ENCODE measurements at places on chromosomes 5 and 9.

DNA sequence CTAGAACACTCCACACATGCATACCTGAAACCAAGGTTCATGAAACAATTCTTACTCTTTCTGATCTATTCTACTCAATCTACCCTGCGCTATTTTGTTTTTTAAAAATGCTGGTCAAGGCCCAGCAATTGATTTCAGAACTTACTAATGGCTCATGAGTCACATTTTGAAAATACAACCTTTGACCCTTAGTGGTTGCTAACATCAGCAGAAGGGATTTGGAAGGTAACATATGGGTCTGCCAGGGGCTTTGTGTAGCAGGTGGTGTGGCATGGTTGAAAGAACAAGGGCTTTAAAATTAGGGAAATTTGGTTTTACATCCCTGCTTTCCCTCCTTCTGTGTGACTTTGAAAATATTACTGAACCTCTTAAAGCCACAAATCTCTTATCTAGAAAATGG is 101.4 kb downstream of the ATG10 start:
- no peak for DNase-seq

DNA sequence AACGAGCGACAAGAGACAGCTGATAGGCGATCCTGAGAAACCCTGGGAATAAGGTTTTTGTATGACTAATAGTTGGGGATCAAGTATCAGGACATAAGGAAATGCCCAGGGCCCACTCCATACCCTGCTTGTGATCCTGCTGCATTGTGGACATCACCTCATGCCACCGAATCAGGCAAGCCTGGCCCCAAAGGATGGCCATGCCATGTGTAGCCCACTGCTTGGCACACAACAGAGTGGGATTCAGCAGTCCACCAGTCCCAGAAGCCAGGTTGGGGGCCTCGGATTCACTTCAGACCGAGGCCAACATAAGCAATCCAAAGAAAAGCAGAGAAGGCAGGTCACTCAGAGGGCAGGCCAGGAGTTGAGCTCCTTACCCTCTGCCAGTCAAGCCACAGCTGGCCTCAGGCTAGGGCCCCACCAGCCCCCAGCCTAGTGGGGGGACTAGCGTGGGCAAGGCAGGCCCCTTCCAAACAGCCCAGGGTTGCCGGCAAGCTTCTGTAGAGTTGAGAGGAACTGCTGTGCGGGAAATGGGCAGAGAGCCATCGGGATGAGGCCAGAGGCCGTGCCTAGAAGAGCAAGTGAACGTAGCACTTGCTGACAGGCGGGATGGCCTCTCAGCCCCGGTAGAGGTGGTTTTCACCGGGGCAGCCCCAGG is 5.0 kb downstream of the NOP16 start:
- DNase-seq: no peak

- DNase-seq: no peak
These were observed 168.5 kb downstream of the HMHB1 start for GRCh38 chr5:143980506-143980905.

DNA sequence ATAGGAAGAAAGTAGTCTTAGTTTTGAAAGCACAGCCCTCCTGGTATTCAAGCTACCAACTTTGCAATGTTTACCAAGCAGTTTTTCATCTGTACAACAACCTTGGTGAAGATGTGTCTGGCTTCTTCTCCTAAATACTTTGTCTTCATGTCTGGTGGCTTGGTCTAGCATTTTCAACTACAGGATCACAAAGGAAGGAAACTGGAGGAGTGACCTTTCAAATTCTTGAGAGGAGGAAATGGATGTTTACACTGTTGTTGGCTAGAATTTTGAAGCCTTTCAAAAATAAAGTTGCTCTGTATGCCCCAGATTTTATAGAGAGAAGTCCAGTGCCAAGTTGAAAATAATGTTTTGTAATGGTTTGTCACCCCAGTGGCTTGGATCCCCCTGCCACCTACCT is 16.3 kb downstream of the PAM start:
- no peak for DNase-seq

DNA sequence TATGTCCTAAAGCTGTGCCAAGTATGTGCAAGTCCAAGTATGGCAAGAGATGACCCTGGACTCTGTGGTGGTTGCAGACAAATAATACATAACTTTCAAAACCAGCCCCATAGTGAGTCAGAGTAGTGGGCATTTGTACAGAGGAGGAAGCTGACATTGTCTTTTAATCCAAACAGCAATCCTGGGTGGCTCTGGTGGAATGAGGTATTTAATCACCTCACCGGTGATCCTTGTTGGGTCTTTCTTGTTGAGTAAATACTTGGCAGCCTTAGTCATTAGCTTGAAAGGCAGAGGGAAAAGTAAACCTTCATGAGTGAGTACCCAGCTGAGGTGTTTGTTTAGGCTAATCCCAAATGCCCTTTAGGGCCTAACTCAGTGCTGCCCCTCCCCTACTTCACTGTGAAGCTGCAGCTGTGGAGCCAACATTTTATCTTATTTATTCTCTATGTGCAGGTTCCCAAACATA is 148.7 kb upstream of the SLC12A2 start:
- DNase-seq: peak; percentile 94

All from HCT116 (cell line).